ENCODE measurements at places on chromosomes 5 and 9.
A peak's percentile ranks its signal among the peaks of the same experiment; 100 is the strongest.

DNA sequence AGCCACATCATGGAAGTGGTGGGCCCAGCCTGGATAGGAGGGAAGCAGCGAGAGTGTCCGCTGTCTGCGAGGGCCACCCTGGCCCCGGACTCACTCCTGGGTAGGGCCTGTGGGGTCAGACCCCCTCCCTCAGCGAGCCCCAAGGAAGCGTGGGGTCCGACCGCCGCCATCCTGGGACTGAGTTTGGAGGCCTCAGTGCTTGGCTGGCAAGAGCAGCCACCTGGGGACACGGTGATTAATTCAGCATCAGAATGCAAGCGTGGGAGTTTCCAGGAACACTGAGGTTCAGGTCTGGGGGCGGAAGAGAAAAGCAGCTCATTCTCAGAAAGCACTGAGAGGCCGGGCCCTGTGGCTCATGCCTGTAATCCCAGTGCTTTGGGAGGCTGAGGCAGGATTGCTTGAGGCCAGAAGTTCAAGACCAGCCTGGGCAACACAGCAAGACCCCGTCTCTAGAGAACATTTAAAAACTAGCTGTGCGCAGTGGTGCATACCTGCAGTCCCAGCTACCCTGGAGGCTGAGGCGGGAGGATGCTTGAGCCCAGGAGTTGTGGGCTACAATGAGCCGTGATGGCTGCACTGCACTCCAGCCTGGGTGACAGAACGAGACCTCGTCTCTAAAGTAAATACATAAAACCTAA lies 18.3 kb upstream of the CAMSAP1 start:
- DNase-seq = peak; percentile 36

- no peak for DNase-seq
Measured at GRCh38 chr5:43061352-43062075, 21.4 kb upstream of the ANXA2R start.

DNA sequence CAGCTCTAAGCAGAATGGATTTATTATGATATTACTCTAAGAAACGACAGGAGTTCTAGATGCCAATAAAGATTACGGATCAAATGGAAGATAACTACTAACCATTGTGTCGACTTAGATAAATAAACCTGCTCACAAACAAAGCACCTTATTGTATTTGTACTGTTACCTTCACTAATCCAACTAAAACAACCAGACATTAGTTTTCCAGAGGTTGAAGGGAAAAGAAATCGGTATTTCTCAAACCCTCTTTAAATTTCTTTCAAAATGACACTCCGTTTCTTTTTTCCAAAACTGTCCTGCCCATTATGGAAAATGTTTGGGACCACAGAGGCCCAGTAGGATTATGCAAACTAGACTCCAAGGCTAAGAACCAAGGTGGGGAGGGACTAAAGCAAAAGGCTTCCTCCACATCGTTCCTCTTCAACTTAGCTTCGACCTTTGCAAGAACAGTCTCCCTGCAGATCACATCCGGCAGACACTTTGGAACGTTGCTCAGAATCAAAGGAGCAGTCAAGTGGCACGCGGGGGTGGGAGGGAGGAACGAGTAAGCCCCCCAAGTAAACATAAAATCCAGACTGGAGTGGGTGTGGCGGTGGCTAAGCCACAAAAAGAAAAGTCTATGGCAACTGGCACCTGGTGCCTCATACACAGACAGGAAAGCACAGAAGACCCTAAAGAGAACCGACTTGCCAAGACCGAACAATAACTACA lies 2.7 kb downstream of the MLLT3 start:
- peak; percentile 16 for DNase-seq

DNA sequence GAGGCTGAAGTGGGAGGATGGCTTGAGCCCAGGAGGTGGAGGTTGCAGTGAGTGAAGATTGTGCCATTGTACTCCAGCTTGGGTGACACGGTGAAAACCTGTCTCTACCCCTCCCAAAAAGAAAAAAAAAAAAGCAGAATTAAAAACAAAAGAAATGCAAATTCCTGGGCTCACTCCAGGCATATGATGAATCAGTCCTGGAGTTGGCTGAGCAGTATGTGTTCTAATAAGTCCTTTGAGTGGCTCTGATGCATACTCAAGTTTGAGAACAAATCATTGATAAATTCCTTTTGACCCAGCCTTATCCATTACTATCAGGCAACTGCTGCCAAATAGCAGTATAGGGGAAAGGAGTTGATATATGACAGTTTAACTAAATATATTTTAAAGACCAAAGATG lies 28.3 kb downstream of the UHRF2 start:
- DNase-seq = peak; percentile 37

- DNase-seq = no peak
Measured at GRCh38 chr5:1543398-1544293, 19.9 kb upstream of the LPCAT1 start.

DNA sequence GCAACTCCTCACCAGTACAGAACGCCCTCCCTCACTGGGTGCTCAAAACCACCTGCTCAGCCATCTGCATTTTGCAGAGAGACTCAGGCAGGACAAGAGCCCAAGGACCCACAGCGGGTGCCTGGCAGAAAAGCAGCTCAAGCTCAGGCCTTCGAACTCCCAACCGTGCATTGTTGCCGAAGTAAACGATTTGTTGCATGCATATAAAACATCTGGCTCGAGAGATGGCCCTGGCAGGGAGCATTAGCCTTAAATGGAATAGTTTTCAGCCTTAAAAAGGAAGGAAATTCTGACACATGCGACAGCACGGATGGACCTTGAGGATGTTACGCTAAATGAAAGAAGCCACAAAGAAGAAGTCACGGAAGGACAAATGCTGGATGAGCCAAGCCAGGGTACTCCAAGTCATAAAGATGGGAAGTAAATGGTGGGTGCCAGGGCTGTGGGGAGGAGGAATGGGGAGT lies 160.4 kb upstream of the PHYKPL start:
- DNase-seq = no peak

- peak; percentile 31 for DNase-seq
Measured at GRCh38 chr5:150945486-150945885, 40.7 kb upstream of the ZNF300 start.

GRCh38 chr5:95883185-95884016 lies 60.9 kb upstream of the GLRX start:
- DNase-seq = no peak

- DNase-seq = no peak
Measured at GRCh38 chr5:157266286-157267007, 524 bp downstream of the CYFIP2 start.

GRCh38 chr5:17212996-17213395 lies 4.4 kb upstream of the BASP1 start:
- no peak for DNase-seq

GRCh38 chr5:463301-463700 lies 20.3 kb downstream of the EXOC3 start:
- DNase-seq = no peak

GRCh38 chr9:124132671-124133147 lies 121.1 kb downstream of the LHX2 start:
- DNase-seq = no peak

DNA sequence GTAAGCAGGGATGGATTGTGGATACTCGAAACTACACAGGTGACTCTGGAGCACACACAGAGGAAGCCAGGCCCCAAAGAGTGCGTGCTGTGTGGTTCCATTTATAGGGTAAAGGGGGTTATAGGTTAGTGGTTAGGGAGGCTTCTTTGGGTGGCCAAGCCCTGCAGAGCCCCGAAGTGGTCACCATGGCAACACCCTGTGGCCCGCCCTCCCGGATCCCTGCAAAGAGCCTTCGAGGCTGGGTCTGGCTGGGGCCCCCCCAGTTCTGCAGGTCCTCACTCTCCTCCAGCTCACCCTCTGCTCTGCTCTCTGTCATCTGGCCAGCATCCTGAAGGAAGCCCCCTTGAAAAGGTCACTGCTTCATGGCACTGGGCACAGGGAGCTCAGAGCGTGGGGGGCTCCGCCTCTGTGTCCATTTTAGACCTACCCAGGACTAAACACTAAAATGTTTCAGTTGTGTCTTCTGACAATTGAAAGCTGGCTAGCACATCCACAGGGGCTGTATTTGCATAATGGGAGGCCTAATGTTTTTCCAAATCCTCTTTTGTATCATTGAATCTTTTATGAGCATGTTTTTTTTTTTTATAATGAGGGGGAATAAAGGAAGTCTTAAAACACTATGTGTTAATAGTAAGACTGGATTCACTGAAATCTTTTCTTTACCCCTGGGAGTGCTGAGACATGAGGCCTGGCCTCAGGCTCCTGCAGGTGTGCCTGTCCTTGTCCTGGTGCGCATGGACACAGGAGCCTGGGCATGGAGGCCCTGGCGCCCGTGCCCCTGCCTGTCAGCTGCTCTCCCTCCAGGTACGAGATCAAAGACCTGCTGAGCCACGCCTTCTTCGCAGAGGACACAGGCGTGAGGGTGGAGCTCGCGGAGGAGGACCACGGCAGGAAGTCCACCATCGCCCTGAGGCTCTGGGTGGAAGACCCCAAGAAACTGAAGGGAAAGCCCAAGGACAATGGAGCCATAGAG lies 55.3 kb downstream of the WNK2 start:
- DNase-seq = no peak

DNA sequence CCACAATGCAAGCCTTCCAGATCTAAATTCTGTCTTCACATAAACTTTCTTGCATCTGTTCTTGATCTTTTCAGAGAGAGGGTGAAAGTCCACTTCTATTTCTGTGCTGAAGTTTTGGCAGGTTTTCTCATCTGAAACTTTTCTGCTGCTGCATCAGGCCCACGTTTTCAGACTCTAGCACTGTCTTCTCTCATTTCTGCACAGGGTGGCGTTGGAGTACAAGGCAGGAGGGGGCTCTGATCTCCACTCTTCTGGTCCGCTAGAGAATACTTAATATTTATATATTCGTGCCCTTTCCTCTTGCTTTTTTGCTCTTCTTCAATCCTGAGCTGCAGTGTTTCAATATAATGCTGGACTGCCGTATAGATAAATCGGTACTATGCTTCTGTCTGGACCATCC lies 204.0 kb upstream of the PRDM9 start:
- no peak for DNase-seq

DNA sequence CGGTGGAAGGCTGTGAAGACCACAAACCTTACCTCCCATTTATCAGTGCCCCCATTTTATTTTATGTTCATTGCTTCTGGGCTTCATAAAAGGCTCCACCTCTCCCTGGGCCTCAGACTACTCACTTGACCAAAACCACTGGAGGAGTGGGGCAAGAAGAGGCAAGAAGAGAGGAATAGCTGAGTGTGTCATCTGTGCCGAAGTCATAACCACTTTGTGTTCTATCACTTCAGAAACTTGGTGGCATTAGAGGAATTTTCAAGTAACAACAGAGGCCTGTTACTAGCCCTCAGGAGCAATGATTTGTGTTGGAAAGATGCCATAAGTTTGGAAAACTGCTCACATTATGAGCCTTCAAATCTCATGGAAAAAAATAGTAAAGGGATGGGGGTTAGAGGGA lies 88.7 kb upstream of the PIK3R1 start:
- DNase-seq = no peak

DNA sequence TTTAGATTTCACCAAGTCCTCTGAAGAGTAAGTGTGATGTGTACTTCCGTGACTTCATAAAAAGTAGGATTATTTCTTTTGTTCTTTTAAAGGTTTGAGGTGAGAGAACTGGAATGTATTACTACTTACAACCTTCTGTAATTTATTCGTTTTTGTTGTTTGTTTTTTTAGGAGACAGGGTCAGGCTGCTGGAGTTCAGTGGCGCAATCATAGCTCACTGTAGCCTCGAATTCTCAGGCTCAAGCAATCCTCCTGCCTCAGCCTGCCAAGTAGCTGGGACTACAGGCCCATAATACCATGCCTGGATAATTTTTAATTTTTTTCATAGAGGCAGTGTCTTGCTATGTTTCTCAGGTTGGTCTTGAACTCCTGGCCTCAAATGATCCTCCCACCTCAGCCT lies 68.3 kb upstream of the RETREG1 start:
- DNase-seq = peak; percentile 74

DNA sequence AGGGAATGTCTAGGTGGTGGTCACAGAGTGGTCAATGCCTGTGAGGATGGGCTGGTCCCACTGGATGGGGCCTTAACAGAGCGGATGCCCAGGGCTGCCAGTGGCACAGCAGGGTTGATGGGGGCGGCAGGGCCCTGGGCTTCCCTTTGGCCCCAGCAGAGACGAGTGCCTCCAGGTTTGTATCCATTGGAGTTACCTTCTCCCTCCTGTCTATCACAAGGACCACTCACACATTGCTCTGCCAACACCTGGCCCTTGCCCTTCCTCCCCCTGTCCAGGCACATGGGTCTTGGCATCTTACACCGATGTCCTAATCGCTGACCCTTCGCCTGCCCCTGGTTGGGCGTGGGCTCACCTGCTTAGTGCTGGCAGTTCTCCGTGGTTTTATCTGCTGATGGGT lies 26.2 kb upstream of the IRX4 start:
- no peak for DNase-seq

DNA sequence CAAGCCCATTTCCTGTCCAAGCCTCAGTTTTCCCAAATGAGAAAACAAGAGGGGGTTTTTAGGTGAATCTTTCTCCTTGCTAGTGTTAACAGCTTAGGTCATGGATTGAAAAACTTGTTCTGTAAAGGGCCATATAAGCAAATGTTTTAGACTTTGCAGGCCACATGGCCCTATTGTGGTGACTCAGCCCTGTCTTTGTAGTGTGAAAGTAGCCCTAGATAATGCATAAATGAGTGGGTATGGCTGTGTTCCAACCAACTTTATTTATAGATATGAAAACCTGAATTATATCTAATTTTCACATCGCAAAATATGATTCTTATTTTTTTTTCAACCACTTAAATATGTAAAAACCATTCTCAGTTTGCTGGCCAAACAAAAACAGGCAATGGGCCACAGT lies 6.9 kb upstream of the BARX1 start:
- DNase-seq = no peak

GRCh38 chr9:127396253-127396807 lies 639 bp upstream of the SLC2A8 start:
- DNase-seq = no peak

DNA sequence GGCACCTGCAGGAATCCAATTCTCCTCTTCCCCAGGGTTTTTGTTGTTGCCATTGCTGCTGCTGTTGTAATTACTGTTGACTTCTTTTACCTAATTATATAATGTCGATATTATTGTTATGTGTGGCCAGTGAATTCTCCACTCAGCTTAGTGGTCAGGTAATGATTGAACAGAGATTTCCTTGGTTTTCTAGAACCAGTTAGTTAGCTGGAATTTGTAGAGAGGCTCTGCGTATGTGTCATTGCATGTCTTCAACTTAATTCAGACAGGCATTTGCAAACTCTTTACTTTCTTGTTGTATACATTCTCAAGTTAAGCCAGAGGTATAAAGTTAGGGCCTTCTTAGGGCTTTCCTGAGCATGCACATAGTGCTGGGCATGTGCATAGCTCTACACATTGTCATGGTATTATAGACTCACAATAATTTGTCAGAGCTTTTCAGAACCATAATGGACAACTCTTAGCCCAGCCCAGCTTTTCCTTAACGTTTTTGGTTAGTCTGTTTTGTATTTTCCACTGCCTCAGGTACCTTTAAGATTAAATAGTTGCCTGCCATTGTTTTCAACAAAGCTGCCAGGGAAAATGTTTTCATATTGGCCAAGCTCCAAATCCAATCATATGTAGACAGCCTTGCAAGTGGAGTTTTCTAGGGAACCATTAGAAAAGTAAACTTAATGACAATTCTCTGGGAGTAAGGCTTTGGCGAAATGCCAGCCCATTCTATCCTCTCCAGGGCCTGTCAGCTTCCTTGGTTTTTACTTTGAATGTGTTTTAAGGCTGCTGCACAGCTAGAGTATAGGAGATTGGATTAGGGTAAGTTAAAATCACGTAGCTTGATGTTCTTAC lies 68.1 kb downstream of the UBE2R2 start:
- DNase-seq = no peak

Measured in iris pigment epithelial cell (primary cell).